ENCODE measurements at places on chromosomes 13 and 19.

- DNase-seq = no peak
These were observed 88.0 kb downstream of the TBC1D4 start for GRCh38 chr13:75393839-75394520.

- DNase-seq = no peak
These were observed 93.8 kb upstream of the FGF14 start for GRCh38 chr13:102495663-102496062.

- DNase-seq = no peak
These were observed 33.2 kb downstream of the KDM4B start for GRCh38 chr19:5002143-5002542.

- DNase-seq = no peak
These were observed 263.0 kb downstream of the KLF12 start for GRCh38 chr13:73870970-73871935.

- DNase-seq = no peak
These were observed 23.8 kb upstream of the VSTM2B start for GRCh38 chr19:29501816-29502580.

DNA sequence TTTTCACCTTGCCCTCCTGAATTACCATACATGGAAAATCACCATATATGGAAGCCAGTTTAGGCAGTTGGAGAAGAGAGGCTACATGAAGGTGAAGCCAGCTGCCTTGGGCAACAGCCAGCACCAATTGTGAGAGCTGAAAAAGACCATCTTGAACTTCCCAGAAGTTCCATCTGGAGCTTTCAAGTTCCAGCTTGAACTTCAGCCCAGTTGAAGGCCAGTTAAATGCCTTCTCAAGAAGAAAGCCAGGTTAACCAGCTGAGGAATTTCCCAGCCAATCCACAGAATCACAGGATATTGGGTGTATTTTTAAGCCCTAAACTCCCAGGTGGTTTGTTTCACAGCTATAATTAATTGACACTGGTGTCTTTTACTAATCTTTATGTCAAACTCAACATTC, 713.6 kb upstream of the MIR17HG start:
- DNase-seq = no peak

DNA sequence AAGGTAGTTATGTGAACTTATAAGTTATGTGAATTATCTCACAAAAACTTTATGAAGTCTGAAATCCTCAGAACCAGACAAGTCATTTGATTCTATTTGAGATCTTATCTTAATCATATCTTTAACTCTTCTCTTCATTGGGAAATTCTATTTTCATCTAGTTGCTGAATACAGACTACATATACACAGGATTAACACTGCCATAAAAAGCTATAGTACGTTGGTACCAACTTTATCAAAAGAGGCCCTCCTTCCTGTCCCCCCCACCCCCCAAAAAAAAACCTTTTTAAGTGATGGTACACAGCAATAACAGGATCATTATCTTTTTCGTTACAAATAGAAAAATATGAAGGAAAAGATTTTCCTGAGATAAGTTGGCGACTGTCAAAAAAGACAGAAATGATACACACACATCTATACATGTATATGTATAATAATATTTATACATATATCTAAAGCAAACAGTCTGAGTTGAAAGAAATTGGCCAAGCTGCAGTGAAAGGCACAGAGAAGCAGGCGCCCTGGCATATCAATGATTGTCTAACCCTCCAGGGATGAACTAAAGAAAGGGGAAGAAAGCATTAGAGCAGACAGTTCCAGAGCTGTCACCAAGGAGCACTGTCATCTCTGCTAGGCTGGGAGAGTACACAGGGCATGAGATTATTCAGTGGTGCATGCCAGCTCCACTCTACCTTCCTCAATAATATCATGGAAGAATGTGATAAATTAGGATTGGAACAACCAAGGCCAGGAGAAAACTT, 116.7 kb downstream of the KLF12 start:
- no peak for DNase-seq

GRCh38 chr19:3366753-3367627, 607 bp downstream of the NFIC start:
- no peak for DNase-seq

- no peak for DNase-seq
These were observed 29.2 kb downstream of the ZNF146 start for GRCh38 chr19:36244066-36244465.

DNA sequence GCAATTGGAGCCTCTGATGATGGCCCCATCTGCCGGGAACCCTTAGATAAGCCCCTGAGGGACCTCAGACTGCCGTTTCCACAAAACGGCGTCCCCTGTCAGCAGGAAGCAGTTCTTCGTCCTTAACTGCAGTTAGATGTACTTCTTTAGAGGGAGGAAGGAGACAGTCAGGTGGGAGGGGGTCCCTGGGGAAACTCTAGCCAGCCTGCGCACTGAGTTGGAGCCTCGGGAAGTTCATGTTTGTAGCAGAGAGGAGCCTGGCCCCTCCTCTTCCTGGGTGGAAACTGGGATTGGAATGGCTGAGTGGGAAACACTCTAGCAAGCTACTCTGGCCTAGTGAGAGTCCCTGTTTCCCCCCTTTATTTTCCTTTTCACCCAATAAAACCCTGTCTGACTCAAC, 612.4 kb downstream of the PCDH9 start:
- no peak for DNase-seq

GRCh38 chr19:29260477-29261317, 47.7 kb upstream of the UQCRFS1 start:
- DNase-seq = no peak

DNA sequence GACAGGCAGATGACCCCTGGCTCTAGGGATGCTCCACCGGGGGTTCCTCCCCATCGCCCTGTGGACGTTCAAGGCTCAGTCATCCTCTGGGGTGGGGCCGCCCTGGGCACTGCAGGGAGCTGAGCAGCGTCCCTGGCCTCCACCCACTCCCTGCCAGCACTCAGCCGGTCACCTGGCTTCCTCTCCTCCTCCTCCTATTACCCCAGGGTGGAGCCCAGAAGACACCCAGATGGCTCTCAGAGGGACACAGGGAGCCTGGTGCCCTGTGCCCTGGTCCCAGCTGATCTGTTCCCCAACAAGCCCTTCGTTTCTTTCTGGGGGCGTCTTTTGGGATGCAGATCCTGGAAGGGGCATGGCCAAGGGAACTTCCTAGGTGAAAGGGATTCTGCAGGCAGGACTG, 3.7 kb upstream of the MKNK2 start:
- no peak for DNase-seq

DNA sequence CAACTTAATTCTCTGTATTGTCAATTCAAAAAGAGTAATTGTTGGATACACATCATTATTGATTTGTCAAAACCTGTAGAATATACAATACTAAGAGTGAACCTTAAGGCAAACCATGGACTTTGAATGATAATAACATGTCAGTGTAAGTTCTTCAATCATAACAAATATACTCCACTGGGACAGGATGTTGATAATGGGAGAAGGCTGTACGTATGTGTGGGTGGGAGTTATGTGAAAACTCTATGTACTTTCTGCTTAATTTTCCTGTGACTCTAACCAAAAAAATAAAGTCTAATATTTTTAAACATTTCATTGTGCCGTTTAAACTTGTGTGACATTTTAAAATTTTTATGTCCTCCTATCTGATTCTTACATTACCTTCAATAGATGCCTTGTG, 526.7 kb downstream of the SUCLA2 start:
- no peak for DNase-seq

GRCh38 chr13:72556945-72557344, 170.5 kb downstream of the MZT1 start:
- no peak for DNase-seq

GRCh38 chr19:2759965-2760364, 20.1 kb upstream of the SLC39A3 start:
- no peak for DNase-seq

- no peak for DNase-seq
These were observed 51.8 kb downstream of the TM9SF2 start for GRCh38 chr13:99553033-99553432.

- DNase-seq = no peak
These were observed at the start of gene PRKCG for GRCh38 chr19:53881482-53882390. Gene PRKCG, plus strand, starts transcription at chr19:53882197. Its CDS starts 298 bp downstream, at chr19:53882495.

- DNase-seq = no peak
These were observed 1.8 kb downstream of the PVR start for GRCh38 chr19:44645407-44646048.

- DNase-seq = no peak
These were observed 17.7 kb downstream of the SIAH3 start for GRCh38 chr13:45833663-45834375.

GRCh38 chr13:79530270-79530669, 49.3 kb downstream of the NDFIP2 start:
- DNase-seq = no peak

DNA sequence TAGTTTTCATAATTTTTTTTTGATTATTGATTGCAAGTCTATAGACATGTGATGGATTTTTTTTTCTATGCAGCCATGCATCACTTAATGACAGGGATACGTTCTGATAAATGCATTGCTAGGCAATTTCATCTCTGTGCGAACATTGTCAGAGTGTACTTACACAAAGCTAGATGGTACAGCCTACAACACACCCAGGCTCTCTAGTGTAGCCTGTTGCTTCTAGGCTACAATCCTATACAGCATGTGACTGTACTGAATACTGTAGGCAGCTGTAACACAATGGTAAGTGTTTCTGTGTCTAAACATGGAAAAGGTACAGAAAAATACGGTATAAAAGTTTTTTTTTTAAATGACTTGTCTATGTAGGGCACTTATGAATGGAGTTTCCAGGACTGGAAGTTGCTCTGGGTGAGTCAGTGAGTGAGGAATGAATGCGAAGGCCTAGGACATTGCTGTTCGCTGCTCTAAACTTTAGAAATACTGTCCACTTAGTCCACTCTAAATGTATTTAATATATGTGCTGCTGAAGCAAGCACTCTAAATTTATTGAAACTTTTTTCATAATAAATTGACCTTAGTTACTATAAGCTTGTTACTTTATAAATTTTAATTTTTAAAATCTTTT, 20.3 kb downstream of the SPATA13 start:
- no peak for DNase-seq

GRCh38 chr13:21549633-21550032, 54.3 kb downstream of the MICU2 start:
- no peak for DNase-seq

- no peak for DNase-seq
These were observed 621 bp downstream of the FBL start for GRCh38 chr19:39845584-39845932.

DNA sequence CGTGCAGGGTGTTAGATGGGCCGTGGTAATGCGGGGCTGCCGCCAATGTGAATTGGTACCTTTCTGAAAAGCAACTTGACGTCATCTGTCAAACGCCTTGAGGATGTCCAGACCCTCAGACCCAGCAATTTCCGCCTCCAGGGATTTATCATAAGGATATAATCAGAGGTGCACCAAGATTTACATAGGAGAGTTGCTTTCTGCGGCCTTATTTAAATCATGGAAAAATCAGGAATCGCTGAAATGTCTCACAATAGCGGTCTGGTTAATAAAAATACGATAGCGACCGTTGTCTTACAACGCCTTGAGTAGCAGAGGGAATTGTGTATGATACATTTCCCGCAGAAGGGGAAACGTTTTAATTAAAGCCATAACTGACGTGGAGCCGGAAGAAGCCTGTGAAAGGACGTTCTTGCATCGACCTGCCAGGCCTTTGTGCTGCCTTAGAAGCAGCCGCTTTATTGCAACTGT, 32.3 kb upstream of the NDUFS7 start:
- DNase-seq = no peak

GRCh38 chr19:812049-812746, 9.6 kb downstream of the PLPPR3 start:
- DNase-seq = no peak

DNA sequence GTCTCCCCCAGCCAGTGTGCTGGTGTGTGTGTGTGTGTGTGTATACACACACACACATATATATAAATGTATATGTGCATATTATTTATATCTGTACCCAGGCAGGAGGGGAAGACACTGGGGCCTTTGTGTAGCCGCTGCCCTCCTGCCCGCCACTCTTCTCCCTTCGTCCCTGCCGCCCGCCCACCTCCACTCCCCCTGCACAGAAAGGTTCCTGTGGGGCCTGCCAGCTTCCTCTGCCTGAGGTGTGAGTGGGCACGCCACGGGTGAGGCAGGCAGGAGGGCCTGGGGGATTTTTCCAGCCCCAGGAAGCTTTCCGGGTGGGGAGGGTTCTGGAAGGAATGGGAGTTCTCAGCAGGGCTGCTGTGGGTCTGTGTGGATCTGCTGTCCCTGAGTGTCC, 6.9 kb downstream of the IRF2BP1 start:
- DNase-seq = no peak

DNA sequence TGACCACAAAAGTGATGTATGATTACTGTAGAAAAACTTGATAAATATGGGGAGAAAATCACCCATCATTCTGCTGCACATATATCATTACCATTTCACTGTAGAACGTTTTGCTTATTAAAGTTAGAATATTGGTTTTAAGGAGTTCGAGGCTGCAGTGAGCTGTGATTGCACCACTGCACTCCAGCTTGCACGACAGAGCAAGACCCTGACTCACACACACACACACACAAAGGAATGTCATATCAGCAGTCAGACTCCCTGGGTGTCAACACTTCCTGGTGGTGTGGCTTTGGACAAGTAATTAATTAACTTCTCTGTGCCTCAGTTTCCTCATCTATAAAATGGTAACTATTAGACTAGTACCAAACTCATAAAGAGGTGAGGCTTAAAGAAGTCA, 11.3 kb upstream of the PNMA8A start:
- no peak for DNase-seq

DNA sequence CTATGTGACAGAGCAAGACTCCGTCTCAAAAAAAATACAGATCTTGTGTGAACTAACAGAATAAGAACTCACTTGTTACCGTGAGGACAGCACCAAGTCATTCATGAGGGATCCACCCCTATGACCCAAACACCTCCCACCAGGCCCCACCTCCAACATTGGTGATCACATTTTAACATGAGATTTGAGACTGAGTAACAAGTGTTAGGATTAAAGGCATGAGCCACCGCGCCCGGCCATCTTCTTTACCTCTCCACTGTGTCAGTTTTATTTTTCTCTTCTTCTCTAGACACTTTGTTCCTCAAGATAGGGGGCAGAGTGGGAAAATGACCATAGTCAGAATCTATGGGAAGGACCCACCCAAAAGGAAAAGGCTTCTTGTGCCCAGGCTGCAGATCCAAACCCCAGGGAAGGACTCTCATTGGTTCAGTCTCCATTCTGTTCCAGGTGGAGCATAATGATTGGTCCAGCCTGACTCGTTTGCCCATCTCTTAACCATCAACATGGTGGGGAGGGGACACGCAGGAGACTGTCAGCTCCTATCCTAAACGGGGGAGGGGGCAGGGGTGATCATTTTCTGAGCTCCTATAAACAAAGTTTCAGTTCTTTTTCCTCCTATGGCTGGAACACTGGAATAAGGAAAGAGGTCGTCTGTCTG, 1.3 kb upstream of the CALM3 start:
- DNase-seq = no peak

DNA sequence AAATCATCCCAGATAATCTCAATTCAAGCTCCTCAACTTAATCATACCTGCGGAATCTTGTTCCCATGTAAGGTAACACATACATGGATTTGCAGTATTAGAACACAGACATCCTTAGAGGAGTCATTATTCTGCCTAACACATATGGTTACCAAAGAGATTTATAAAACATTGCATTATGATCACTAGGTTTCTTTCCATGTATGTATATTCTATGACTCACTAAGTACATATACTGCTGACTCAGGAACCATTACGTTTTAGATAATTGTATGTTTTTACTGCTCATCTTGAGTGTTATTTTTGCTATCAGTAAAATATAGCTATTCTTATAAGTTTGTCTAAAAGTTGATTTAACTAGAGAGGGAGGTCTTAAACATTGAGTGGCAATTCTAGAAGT, 182.9 kb downstream of the SLITRK6 start:
- DNase-seq = no peak

Data from stimulated activated CD8-positive, alpha-beta memory T cell treated with anti-CD3 and anti-CD28 coated beads, Interleukin-4, amount 100 ng/mL, for 1 hour (primary cell).